ENCODE measurements at places on chromosomes 6 and 20.

DNA sequence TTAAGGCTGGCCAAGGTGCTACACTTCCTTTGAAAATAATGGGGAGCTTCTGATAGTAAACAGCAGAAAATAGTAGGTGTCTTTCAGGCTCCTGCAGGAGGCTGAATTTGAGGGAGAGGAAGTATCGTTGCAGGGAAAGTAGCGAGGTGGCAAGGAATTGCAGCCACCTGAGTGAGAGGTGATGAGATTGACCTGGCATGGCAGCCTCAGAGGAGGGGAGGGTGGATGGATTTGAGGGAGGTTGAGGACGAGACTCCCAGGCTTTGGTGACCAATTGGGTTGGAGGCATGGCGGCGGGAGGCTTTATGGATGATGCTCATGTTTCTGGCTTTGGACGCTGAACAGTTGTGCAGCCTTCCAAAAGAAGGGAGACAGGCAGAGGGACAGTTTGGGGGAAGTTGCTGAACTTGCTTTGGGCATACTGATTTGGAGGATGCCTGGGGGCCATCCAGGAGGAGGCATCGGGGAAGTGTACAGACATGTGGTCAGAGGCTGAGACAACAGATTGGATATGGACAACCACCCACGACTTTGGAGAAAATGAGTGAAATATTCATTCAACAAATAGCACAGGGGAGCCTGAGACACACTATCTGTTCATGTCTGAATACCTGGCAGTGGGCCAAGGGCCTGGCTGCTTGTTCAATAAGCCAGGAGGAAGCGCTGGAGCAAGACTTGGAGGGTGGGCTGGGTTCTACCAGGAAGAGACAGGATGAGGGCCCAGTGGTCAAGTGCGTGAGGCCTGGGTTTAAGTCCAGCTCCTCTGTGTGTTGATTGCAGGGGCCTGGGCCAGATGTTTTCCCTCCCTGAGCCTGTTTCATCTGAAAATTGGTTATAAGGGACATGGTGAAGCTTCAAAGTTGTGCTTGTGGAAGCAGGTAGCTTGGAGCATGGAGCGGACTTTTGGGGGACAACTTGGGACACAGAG, 113.2 kb downstream of the CEBPB start:
- no peak for DNase-seq

GRCh38 chr6:166075186-166075585, 92.5 kb downstream of the TBXT start:
- DNase-seq = no peak

DNA sequence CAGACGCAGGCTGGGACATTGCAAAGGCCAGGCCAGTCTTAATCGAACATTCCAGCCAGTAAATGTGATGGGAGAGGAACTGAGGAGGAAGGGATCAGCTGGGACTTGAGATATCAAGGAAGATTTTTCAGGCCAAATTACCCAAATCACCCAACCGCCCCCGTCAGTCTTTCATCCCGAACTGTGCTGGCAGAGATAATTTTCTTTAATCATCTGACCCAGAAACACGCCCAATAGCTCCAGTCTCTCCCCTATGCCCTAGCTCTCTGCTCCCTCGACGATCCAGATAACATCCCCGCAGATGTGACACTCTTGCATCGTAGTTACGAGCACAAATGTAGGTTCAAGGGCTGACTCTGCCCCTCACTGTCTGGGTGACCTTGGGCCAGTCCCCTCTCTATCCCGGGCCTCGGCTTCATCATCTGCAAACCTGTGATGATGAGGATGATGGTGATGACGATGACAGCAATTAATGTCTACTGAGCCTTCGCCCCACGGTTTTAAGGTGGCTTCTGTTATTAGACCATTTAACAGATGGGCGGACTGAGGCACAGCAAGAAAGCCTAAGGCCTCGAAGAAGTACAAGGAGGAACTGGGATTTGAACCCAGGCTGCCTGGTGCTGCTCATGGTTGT, 118.6 kb downstream of the PREX1 start:
- DNase-seq = no peak

DNA sequence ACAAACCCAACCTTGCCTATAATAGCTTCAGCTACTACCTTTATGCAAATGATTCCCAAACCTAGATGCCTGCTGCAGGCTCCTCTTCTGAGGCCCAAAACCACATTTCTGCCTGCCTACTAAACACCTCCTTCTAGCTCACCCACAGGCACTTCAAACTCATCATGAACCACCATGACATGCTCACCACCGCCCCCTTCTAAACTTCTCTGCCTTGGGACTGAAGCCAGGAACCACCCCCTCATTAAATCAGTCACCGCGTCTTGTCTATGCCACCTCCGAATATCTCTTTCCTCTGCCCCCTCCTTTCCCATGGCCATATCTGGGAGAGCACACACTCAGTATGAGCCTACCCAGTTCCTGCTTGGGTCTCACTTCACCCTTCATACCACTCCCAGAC, 101.2 kb downstream of the SNAP25 start:
- no peak for DNase-seq

DNA sequence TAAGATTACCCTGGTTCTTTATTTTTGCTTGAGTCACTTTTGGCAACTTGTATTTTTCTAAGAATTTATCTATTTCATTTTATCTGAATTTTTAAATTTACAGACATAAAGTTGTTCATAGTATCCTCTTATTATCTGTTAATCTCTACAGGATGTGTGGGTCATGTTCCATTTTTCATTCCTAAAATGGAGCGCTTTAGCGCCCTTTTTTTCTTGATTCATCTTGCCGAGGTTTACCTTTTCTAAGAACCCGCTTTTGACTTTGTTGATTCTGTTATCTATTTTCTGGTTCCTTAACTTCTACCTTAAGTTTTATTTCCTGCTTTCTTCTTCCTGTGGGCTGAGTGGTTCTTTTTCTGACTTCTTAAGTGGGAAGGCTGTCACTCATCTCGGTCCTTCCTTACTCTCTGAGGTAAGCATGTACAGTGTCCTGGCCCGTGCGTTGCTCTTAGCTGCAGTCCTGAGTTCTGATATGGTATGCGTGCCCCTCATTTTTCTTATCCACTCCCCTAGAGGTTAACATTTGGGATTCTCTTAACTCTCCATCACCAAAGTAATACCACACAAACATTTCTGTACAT, 399.8 kb downstream of the CDC5L start:
- no peak for DNase-seq

GRCh38 chr6:36590237-36590636, 3.9 kb upstream of the SRSF3 start:
- no peak for DNase-seq

DNA sequence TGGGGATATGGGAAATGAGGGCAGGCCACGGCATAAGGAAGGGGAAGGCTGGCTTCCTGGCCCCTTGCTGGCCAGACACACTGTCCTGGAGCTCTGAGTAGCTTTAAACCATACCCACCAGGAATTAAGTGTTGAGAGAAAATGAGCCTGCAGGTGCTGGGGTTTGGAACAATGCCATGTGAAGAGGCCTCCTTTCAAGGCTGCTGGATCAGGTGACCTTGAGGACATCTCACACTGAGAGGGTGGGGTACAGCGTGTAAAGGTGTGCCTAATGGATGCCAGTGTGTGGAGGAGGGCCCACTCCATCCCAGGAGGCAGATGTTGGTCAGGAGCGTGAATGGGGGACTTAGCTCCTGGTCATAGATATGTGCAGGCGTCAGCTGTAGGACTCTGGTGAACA, 74.8 kb upstream of the MLN start:
- no peak for DNase-seq

DNA sequence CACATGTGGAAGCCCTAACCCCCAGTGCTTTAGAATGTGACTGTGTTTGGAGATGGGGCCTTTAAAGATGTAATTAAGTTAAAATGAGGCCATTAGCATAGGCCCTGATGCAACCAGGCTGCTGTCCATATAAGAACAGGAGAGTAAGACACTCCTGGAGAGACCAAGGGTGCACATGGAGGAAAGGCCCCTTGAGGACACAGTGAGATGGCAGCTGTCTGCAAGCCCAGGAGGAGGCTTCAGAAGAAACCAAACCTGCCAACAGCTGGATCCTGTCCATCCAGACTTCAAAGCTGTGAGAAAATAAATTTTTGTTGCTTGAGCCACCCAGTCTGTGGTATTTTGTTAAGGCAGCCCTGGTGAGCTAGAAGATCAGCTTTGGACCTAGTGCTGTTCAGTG, 16.8 kb upstream of the SNRPB2 start:
- DNase-seq = no peak

GRCh38 chr6:160254467-160255312, 3.9 kb downstream of the SLC22A2 start:
- DNase-seq = no peak

- DNase-seq = no peak
These were observed 527 bp upstream of the DOK5 start for GRCh38 chr20:54474866-54475265.

- DNase-seq = no peak
These were observed 19.0 kb upstream of the AVP start for GRCh38 chr20:3103369-3104032.

GRCh38 chr20:46293084-46293483, 15.2 kb downstream of the CDH22 start:
- DNase-seq = no peak

DNA sequence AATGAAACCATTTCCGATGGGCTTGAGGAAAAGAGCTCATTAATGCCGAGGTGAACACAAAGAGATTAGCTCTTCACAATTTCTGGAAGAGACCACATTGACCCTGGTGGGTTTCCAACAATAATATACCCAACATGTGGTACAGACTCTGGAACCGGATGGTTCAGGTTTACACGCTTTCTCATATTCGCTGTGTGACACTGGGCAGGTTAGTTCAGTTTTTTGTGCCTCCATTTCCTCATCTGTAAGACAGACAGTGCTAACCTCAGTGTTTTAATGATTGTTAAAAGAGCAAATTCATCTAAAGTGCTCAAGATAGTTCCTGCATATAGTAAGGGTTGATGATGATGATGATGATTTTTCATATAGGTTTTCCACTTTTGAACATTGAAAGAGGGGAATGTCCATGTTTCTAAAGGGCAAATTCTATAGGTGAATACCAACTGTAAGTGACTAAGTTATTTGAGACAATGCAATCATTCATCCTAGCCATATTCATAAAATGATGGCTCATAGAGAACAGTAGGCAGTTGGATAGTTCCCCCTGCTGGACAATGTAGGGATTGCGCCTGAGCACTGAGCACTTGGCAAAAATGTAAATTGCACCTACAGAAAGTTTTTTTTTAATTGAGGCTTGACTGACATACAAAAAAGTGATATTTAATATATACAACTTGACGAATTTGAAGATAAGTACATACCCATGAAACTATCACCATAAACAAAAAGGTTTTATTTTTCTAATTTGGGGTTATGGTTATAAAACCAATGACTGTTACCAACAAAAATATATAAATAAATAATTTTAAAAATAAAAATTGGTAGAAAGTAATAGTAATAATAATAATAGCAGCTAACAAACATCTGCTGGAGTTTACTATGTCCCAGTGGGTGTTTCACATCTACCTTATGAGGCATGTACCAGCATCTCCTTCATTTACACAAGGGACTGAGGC, 2.1 kb upstream of the PERP start:
- peak; percentile 44 for DNase-seq

- DNase-seq = no peak
These were observed 472.9 kb upstream of the ZNF337 start for GRCh38 chr20:26169506-26169905.

GRCh38 chr6:12801141-12801540, 84.6 kb downstream of the PHACTR1 start:
- DNase-seq = no peak

- DNase-seq = peak; percentile 15
These were observed 37.5 kb downstream of the NOX3 start for GRCh38 chr6:155418017-155418761.

GRCh38 chr6:33781131-33781975, 7.6 kb downstream of the LEMD2 start:
- no peak for DNase-seq

- no peak for DNase-seq
These were observed 69.0 kb downstream of the AFG1L start for GRCh38 chr6:108363889-108364313.

- DNase-seq = no peak
These were observed 200.5 kb downstream of the SMOC2 start for GRCh38 chr6:168641446-168641845.

DNA sequence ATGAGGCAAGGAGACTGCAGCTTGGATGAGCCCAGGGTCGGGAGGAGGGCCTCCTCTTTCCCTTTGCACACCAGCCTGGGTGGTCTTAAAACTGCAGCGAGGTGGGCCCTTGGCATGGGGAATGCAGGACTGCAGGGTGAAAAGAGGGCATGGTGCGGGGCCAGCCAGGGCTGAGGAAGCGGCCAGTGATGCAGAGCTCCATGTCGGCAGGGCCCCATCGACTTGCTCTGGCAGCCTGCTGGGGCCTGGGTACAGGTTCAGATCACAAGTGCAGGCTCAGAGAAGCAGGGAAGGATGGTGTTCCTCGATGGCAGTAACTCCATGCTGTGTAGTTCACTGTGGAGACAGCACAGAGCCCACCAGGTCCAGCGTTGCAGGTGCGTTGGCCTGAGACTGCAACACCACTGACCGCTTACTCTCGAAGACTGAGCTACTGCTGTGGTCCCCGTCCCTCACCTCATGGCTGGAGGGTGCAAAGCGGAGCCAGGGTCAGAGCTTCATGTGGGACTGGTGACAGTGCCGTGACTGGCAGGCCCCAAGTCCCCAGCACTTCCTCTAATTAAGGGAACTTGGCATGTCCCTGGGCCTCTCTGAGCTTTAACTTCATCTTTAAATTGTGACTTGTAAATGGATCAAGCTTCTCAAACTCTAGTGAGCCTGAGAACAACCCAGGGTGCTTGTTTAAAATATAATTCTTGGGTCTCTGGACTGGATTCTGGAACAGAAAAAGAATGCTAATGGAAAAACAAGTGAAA, 223.2 kb downstream of the SYNDIG1 start:
- no peak for DNase-seq

DNA sequence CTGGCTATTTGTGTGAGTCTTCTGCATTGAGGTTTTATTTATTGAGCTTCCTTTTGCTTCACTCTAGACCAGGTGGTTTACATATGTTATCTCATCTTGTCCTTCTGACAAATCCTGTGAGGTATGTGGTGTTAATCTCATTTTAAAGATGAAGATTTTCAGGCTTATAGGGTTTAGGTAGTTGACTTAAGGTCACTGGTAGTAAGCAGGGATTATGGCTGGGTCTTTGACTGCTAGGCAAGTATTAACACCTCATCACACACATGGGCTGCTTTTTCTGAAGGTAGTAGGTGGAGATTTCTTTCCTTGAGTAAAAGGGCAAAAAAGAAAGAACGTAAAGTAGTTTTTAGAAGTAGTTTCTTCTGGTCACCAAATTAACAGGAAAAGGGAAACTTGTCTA, 72.6 kb downstream of the CDKAL1 start:
- DNase-seq = no peak

DNA sequence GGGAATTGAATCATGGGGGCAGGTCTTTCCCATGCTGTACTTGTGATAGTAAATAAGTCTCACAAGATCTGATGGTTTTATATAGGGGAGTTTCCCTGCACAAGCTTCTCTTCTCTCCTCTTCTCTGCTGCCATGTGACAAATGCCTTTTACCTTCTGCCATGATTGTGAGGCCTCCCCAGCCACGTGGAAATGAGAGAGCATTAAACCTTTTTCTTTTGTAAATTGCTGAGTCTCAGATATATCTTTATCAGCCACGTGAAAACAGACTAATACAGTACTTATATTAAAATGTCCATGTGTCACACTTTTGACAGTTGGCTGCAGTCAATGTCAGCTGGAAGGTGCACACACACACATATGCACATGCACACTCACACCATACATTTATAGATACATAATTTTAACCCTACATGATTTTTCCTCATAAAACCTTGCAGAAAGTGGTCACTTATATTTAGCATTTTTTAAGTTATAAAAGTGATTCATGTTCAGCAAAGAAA, 128.9 kb downstream of the OTOR start:
- no peak for DNase-seq
